ENCODE measurements at places on chromosomes 11 and 22.

GRCh38 chr11:36090356-36091109 is 146.7 kb downstream of the LDLRAD3 start:
- DNase-seq, result no peak

- no peak for DNase-seq
These were observed 12.6 kb upstream of the UCP2 start for GRCh38 chr11:73995247-73995646.

DNA sequence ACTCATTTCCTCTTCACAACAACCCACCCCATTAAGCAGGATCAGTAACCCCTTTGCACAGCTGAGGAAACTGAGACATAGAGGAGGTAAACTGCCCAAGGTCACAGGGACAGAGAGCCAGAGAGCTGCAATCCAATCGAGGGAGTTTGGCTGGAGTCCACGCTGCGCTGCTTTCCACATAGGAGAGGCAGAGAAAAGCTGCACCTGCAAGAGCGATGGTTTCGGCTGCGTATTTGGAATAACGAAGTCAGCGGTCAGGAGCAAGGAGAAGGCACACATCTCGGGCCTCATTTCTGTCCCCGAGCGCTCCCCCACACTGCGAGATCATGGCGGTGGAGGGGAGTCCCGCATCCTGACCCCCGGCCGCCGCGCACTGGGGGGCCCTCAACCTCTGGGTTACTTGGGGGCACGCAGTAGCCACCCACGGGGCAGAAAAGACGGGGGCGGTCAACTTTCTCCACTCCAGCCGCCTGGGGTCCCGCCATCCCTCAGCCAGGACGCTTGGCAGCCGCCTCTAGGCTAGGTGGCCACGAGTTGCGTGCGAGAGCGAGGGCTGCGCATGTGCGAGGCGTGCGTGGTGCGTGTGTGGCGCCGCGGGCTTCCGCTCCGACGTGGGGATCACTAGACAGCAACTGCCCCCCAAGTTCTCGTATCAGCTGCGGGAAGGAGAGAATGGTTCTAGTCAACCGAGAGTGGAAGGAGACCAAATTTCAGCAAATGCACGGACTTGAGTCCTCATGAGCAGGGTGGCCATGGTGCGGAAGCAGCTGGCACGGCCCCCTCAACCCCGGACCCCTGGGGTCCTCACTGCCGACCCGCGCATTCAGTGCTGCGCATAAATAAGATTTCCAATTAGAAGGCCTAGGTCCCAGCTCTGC is 42.3 kb upstream of the CLDN5 start:
- DNase-seq, result no peak

- DNase-seq, result no peak
These were observed 3.9 kb downstream of the TNNT3 start for GRCh38 chr11:1923201-1923956.

DNA sequence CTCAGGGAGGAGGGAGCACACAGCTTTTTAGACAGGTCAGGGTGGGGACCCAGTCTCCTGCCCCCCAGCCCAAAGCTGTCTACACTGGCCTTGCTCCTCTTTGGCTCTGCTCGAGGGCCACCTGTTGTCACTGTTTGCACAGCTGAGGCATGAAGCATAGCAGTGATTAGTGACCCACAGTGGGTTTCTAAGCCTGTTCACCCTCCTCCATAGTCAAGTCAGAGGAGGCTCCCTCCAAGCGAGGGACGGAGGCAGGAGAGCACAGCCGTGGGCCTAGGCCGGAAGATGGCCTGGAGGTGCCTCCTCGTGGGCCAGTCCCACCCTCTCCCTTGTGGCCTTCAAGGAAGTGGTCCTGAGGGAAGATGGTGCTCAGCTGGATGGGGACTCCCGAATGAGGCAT is 241.1 kb downstream of the GRIK4 start:
- DNase-seq, result no peak

GRCh38 chr11:64058494-64058893 is 22.8 kb downstream of the FLRT1 start:
- no peak for DNase-seq

- no peak for DNase-seq
These were observed 25.4 kb downstream of the MS4A10 start for GRCh38 chr11:60810569-60810968.

DNA sequence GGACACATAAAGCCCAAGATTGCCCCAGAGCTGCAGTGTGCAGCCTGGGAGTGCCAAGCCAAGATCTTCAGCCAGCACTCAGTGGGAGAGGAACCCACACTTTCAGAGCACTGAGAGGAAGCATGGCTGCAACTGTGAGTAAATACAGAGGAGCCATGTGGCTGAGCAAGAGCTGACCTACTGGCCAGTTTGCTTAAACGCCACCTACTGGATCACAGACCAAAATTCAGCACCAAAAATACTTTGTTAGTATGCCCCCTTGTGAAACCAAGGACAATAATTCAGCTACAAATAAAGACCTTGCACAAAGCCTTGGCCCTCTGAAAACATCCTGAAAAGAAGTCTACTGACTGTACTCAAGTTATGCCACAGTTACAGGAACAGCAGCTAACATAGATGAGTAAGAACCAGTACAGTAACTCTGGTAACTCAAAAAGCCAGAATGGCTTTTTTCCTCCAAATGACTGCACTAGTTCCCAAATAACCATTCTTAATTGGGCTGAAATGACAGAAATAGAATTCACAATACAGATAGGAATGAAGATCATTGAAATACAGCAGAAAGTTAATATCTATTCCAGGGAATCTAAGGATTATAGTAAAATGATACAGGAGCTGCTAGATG is 10.1 kb upstream of the OR4A15 start:
- DNase-seq, result no peak

GRCh38 chr11:113202431-113202830 is 112.0 kb upstream of the TTC12 start:
- no peak for DNase-seq

GRCh38 chr22:50098052-50098451 is 8.2 kb downstream of the MOV10L1 start:
- DNase-seq, result no peak

DNA sequence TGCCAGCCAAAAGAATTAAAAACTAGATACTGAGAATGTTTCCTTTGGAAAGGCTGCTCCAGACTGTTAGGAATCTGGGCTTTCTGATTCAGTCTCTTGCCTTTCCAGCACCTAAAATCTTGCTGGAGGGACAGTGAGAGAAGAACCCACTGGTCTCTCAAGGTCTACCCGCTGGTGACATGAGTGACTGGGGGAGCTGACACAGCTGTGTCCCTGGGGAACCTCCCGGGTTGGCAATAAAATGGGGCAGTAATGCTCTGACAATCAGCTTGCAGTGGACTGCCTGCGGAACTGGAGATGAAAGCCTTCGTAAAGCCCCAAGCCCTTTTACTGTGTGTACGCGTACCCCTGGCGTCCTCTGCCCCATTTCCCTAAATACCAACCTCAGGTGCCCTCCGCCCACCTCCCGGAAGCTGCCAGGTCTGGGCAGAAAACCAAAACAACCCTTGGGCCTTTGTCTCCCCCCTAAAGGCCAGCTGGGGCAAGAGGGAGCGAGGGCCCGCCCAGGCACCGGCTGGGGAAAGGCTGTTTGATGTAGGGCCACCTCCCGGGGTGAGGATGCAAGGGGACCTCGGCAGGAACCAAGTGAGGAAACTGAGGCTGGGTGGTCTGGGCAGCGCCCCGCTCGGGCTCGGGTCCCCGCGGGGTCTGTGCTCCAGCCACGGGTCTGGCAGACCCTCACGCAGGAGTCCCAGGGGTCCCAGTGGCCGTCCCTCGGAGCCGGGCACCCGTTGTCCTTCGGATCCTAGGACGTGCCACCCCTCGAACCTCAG is 741 bp downstream of the CARS1 start:
- no peak for DNase-seq

GRCh38 chr11:2744166-2744565 is 44.4 kb upstream of the KCNQ1OT1 start:
- DNase-seq, result no peak

- no peak for DNase-seq
These were observed 69.1 kb downstream of the YAP1 start for GRCh38 chr11:102179371-102179770.

GRCh38 chr11:13160346-13160745 is 117.2 kb upstream of the BMAL1 start:
- DNase-seq, result no peak

GRCh38 chr11:112625814-112626213 is 335.4 kb upstream of the NCAM1 start:
- no peak for DNase-seq

DNA sequence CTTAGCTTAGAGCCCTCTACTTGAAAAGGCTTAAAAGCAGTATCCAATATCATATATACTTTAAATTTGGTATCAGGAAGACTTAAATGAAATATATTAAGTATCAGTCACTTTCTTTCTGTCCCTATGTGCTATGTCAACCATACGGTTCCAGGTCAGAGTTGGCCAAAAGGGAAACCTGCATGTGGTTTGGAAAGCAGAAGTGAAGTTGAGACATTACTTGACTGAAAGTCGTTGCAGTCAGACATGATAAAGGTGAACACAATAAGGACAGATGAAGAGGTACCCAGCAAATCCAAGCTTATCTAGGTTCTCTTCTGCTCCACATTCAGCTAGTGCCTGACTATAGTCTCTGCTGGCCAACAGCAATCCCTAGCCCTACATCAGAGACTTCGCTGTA is 336.8 kb downstream of the KCNA4 start:
- no peak for DNase-seq

- DNase-seq, result no peak
These were observed 1.1 kb upstream of the PHLDB1 start for GRCh38 chr11:118606157-118606843.

- no peak for DNase-seq
These were observed 8.6 kb downstream of the SNAP29 start for GRCh38 chr22:20867179-20868024.
